Activated T-cell treated with anti-CD3 and anti-CD28 coated beads for 1 hour (primary cell): ENCODE measurements at places on chromosomes 11 and 22.

DNA sequence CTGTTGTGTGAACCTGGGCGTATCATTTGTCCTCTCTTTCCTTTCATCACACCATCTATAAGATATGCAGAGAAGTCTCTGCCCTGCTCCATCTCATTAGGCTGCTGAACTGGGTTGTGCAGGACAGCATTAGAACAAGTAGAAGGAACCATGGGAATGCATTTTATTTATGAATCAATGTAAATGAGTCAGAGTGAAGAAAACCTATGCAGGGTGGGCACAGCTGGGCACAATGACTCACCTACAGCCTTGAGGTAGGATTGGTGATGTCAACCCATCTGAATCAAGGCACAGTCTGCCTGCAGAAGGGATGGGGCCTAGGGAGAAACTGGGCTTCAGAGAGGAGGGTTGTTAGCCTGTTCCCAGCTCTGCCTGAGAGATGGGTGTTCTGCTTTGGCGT, 123.4 kb downstream of the CSNK2A3 start:
- no peak for DNase-seq

GRCh38 chr22:39773976-39774539, 119.5 kb downstream of the ENTHD1 start:
- DNase-seq, result no peak

- DNase-seq, result no peak
These were observed 58.3 kb upstream of the DEFB108B start for GRCh38 chr11:71774603-71775222.

- no peak for DNase-seq
These were observed 71.4 kb downstream of the NAT10 start for GRCh38 chr11:34176751-34177209.

DNA sequence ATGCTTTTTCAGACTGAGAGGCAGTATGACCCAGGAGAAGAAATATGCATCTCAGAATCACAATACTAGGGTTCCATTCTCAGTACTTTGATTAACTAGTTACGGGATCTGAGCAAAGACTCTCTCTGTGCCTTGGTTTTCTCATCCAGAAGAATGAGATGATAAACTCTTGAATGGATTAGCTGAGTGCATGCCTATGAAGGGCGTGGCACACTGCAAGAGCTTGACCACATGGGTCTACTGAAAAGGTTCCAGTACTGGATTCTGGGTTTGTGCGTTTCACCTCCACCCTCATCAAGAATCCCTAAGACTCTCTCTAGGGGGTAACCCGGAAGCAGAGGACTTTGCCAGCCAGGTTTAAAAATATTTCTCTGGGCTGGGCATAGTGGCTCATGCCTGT, 25.6 kb downstream of the PGA5 start:
- no peak for DNase-seq
